Psoas muscle (tissue), 8 donors: ENCODE measurements at places on chromosomes 1 and 21.

- DNase-seq = no peak
Observed at GRCh38 chr1:109818988-109819764, 55.5 kb upstream of the EPS8L3 start.

DNA sequence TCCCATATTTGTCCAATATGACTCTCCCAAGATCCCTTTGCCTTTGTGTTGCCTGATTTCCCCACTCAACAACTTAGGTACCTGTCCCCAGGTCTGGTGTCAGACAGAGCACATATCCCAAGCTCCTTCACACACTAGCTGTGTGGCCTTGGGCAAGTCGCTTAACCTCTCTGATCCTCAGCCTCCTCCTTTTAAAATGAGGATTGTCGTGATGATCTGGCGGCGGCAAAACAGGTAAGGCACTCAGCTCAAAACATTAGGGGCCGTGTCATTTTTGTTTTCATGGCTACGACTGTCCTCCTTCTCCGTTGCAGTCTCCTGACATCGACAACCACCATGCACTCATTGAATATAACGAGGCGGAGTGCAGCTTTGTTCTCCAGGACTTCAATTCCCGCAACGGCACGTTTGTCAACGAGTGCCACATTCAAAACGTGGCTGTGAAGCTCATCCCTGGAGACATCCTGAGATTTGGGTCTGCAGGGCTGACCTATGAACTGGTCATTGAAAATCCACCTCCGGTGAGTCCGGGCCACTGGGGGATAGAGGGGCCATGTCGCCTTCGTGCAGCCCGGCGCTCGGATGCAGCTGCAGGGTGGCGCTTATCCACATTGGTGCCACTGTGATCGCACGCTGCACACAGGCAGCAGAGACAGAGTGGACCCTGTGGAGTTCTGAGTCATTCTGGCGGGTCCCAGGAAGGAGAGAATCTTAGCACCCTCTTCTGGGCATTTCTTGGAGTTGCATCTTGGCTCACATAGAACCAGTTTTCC lies 25.2 kb downstream of the FHAD1 start:
- DNase-seq = peak; percentile 33

DNA sequence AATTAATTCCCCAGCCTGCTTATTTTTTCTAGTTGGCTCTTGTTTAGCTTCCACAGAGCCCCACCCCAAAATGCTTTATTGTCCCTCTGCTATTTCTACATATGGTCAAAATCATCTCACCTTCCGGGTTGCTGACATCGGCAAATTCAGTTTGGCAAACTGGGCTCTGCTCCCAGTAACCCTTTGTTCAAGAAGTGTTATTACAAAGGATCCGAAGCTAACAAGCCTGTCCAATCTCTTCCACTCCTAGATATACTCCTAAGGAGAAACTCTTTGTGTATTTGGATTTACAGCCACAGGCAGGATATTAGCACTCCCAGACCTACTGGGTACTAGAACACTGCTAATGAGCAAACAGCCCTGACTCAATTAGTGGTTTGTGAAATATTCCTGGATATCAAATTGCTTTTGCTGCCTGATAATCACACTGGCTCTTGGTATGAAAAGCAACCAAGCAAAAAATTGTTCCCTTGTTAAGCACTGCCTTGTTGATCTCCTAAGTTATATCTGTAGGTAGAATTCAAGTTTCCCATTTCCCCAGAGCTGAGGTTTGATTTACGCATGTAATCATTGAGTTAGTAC lies 4.0 kb downstream of the JUN start:
- DNase-seq = no peak

DNA sequence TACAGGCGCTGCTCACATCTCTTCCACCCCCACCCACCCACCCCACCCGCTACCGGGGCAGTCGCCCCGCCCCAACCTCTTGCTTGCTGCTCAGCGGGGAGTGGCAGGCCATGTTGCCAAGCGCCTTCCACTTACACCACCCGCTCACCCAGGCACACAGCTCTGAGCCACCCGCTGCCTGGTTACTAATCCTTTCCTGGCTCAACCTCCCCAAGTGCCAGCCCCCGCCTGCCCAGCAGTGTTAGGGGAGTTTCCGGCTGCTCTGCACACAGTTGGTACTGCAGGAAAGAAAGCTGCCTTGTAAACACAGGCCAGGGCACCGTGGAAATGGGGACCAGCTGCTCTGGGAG lies 56.2 kb downstream of the LACTBL1 start:
- peak; percentile 44 for DNase-seq

DNA sequence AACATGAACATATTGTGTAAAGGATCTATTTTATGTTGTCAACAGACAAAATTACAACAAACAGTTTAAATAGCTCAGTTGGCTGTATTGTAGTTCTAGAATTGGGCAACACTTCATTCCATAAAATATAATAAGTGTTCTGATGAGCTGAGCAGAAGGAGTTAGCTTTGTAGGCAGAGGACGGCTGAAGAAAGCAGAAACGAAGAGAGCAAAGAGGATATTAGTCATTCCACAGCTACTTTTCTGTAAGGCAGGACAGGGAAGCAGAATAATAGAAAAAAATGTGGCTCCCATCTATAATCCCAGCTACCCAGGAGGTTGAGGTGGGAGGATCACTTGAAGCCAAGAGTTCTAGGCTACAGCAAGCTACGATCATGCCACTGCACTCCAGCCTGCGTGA lies 20.2 kb upstream of the IVNS1ABP start:
- no peak for DNase-seq

GRCh38 chr1:112436384-112437156 lies 40.6 kb downstream of the CTTNBP2NL start:
- no peak for DNase-seq

DNA sequence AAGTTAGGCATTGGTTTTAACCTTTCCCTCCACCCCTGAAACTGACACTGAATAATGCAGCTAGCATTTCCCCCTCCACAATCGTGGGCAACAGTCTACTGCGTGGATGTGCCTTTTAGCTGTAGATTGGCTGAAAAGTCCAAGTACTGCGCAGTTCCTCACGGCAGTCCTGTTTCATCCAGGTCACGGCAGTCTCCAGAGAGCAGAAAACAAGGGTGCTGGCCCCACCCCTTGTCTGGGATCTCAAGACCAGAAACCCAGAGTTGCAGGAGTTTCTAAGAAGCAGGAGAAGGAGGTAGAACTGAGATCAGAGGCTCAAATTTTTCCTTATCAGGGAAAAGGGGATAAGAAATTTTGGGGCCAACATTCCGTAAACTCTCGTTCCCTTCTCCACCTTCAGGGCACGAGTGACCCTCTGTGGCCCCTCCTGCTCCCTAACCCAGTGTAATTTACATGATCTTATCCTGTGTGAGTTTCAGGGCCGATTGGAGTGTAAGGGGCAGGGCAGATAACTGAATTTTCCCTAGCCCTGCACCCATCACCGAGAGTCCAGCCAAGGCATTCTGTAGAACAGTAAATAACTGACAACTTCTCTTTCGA lies 25.9 kb upstream of the PLA2G2C start:
- DNase-seq = no peak

GRCh38 chr1:225987491-225988316 lies 11.4 kb downstream of the SDE2 start:
- no peak for DNase-seq

- DNase-seq = no peak
Observed at GRCh38 chr21:31180256-31181081, 142.2 kb upstream of the KRTAP19-8 start.

- DNase-seq = no peak
Observed at GRCh38 chr21:34367320-34367935, 3.6 kb downstream of the KCNE2 start.

DNA sequence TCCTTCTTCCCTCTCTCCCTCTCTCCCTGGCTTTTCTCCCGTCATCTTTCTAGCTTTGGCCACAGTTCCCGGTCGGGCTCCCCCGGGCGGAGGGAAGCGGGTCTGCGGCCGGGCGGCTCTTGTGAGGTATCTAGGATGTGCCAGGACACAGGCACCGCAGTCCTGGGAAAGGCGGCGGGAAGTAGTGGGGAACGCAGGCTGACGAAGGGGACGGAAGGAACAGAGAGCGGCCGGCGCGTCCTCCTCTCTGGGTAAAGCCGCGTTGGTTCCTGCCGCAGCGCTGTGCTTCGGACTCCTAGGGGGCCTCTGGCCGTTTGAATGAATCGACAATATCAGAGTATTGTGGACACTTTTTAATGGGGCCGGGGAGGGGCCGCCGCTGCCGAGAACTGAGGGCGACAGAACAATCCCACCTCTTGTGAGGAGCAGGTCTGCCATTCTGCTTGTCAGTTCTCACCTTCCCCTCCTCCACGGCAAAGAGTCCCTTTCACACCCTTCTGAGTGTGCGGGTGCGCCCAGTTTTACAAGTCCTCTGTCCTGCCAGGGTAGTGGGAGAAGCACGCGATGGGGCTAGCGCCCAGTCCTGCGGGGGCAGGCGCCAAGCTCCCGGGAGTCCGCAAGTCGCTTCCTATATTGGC lies 1.2 kb upstream of the LHX9 start:
- peak; percentile 81 for DNase-seq

DNA sequence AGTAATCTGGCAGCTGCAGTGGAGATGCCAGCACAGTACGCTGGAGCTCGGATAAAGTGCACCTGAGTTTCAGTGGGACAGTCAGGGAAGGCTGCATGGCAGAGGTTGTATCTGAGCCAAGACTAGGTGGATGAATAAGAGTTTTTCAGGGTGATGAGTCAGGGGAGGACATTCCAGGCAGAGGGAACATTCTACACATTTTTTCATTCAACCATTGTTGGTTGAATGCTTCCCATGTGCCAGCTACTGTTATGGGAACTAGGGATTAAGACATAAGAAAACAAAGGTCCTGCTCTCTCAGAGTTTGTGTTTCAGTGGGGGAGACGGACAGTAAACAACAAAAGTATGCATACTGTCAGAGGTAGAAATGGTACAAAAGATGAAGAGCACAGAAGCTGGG lies 5.2 kb downstream of the LEPR start:
- DNase-seq = no peak

GRCh38 chr21:24938573-24938972 lies 668.7 kb downstream of the MRPL39 start:
- DNase-seq = no peak

- no peak for DNase-seq
Observed at GRCh38 chr1:213977486-213977842, 10.3 kb upstream of the PROX1 start.

GRCh38 chr1:9302745-9303524 lies 10.2 kb downstream of the SPSB1 start:
- no peak for DNase-seq

DNA sequence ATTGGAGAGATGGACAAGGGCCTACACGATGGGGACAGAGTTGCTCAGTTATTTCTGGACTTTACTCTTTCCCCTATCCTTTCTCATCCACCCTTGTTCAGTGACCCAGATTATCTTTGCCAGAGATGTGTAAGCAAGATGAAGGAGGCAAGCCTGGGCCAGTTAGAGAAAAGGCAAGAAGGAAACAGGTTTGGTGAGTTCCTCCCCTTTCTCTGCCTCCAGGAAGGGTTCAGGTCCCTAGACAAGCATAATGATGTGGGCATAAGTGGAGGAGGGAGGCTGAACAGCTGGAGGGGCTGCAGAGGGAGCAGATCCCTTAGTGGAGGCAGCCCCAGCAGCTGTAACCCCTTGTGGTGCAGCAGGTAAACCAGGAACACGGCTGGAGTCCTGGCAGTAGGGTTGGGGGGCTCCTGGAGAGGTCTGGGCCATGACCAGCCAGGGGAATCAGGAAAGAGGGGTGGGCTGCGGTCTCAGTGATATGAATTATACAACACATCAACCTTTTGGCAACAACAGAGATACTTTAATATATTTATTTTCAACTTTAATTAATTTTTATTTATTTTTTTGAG lies 9.2 kb upstream of the CDC42 start:
- no peak for DNase-seq

DNA sequence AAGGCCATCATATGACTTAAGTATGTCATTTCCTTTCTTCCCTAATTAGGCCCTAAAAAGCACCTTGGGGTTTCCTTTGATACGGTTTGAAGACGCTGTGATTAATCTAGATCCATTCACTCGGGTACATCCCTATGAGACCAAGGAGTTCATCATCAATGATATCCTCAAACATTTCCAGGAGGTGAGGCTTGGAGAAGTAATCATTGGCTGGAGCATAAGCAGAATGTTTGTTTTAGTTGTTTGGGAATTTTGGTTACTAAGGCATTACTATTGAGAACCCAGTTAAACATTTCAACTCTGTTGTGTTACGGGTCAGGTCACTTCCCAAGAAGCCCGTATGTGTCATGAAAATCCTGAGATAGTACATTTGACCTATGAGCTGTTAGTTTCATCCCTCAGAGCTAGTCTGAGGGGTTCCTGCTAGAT lies 185.2 kb downstream of the VPS13D start:
- no peak for DNase-seq

- peak; percentile 1 for DNase-seq
Observed at GRCh38 chr21:36288651-36289243, 31.2 kb upstream of the MORC3 start.

- DNase-seq = no peak
Observed at GRCh38 chr1:110336300-110337039, 2.7 kb upstream of the RBM15 start.

DNA sequence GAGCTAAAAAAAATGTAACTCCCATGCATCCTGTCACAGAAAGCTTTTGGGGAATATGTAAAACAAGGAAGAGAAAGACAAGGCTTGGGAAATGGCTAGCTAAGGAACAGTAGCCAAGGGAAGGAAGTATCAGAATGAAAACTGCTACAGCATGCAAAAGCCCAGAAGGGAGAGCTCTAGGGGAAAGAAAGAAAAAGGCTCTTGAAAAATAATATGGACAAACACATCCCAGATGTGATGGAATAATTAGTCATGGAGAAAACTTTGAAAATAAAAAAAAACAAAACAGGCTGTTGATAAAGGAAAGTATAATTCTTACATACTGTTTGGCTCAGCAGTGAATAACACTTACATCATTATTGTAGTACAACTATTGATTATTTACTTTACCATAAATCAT lies 47.9 kb upstream of the VCAM1 start:
- DNase-seq = no peak

GRCh38 chr1:61337981-61338848 lies 255.9 kb downstream of the NFIA start:
- DNase-seq = peak; percentile 84

DNA sequence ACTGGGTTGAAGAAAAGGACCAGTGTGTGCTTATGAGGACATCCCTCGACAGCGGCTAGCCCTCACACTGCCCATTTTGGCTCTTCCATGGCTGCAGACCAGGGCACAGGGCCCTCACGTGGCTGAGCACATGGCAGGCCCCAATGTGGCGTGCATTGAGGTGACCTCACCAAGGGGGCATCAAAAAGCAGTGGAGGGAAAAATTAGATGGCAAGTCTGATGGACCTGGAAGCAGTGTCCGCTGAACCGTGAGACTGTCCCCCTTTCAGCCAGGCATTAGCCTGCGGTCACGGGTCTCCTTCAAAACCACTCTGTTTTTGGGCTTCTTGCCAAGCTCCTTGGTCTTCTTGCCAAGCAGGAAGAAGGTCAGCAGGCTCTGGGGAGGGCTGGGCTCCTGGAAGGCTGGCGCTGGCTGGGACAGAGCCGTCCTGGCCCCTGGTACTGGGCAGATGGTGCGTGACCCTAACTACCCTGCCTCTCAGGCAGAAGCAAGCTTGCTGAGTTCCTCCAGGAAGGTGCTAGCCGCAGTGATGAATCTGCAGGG lies 30.8 kb downstream of the TRIM67 start:
- no peak for DNase-seq

DNA sequence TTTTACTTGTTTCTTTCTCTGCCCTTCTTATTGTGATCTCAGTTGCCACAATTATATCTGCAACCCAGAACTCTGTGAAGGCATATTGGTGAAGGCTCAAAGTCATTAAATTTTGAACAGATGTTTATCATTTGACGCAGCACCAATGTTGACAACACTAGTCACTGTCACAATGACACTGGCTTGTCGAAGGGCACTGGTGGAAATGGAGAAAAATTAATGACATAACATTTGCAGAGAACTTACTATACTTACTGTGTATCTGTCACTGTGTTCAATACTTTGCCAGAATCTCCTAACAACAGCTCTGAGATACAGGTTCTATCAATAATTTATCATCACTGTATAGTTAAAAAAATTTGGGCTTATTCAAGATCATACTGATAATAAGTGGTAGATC lies 1213.7 kb downstream of the NCAM2 start:
- DNase-seq = no peak
